ENCODE measurements at places on chromosomes 6 and 20. TPM values are rescaled to one million over a fixed set of nuclear protein-coding genes. Genes with fewer than 3 reads are reported as not detected.

Gene MLIP
- 0.75 TPM for total RNA-seq

Gene GHRH
- not detected for total RNA-seq

Gene LY86
- total RNA-seq, result 11.6 TPM

Gene CAP2
- 3.5 TPM for total RNA-seq

Measured in omental fat pad (tissue), 4 donors.